GM19239 (cell line): ENCODE measurements at places on chromosomes 16 and 17.

- DNase-seq = no peak
Observed at GRCh38 chr17:21246698-21247097, 6.5 kb downstream of the NATD1 start.

DNA sequence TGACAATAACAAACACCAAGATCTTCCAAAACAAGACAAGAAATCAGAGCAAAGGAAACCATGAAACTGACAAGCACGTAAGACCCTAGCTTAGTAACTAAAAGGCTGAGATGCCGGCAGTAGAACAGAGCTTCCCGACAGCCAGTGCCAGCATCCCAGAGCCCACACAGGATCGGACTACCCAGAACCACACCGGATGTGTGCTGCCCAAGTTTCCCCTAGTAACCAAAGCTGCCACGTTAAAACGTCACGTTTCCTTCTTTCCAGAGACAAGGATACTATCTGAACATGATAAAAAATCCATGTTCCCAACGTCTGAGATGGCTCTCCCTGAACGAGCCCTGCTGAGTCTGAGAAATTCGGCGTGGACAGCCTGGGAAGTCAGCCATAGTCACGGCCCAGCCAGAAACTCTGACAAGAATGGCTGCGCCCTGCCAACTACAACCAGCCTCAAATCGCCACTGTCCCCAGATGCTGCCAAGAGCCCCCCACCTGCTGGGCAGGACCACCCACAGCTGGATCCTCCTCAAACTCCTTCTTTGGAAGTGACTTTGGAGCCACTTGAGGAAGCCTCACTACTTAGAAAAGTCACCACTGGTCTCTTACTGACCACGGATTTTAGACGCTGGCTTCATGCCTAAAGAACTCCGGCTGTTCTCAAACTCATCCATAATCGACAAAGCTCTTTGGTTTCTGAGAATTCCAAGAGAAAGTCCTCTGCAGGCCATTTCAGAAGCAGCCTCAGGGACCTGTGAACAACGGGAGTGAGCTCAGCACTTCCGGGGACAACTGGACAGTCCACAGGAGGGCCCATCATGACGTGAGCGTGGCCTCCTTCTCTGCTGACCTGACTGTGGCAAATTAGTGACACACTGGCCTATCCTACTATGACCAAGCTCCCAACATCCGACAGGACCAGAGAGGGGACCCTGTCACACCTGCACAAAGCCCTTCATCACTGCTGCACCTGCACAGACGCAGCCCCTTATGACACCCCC lies 16.7 kb downstream of the CCDC57 start:
- no peak for DNase-seq

DNA sequence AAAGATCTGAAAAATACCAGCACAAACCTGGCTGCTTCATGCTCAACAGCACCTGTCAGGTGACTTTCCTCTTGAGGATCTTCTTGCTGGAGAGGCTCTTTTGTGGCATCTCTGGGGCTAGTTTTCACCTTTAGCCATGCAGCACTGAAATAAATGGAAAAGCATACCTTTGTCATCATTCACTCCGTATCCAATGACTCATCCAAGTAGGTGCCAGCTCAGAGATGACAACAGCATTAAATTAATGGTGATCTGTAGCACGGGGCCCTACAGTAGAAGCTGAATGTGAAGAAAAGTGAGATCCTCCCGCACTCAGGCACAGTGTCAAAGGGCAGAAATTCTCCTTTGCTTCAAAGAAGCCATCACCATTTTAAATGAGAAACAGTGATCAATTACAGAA lies 32.2 kb downstream of the KIAA0753 start:
- DNase-seq = no peak

DNA sequence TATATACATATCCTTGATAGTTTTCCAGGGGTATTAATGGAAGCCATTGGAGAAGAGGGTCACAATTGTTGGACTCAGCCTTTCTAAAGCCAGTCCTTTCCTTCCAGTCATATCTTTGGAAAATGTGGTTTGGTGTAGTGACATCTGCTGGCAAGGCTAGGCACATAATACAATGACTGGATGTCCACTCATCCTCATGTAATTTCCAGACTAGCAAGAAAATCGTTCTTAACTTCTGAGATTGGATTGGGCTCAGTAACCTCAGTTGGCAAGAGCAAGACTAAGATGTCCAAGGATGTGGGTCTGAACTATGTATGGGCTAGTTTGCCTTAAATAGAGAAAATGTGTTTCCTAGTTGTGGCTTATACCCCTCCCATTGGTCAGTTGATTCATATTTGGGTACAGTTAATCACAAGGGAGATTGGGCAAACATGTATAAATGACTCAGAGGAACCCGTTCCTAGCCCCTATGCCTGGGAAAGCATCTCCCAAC lies 8.7 kb upstream of the KAT7 start:
- no peak for DNase-seq

GRCh38 chr17:80097844-80098691 lies 3.3 kb upstream of the GAA start:
- DNase-seq = no peak

GRCh38 chr16:4015275-4016004 lies 100.8 kb downstream of the ADCY9 start:
- no peak for DNase-seq

GRCh38 chr16:27246439-27246838 lies 22.1 kb downstream of the NSMCE1 start:
- no peak for DNase-seq

- no peak for DNase-seq
Observed at GRCh38 chr17:72832306-72832705, 260.2 kb downstream of the SLC39A11 start.

DNA sequence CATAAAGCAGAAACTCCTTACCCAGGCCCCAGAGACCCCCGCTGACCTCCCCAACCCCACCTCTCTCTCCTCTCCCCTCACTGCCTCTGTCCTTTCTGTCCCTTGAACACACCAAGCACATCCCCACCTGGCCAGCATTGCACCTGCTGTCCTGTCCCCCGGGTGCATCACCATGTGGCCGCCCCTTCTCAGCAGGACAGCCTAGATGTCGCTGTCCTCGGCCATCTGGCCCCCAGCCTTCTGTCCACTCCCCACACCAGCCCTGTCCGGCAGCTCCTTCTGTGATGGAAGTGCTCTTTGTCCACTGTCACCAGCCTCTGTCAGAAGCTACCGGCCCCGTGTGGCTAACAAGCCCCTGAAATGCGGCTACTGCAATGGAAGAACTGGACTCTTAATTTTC lies 12.3 kb upstream of the MPRIP start:
- no peak for DNase-seq

GRCh38 chr16:13307255-13307654 lies 405.9 kb downstream of the SHISA9 start:
- DNase-seq = no peak

- DNase-seq = no peak
Observed at GRCh38 chr17:56624309-56624708, 30.8 kb downstream of the NOG start.

DNA sequence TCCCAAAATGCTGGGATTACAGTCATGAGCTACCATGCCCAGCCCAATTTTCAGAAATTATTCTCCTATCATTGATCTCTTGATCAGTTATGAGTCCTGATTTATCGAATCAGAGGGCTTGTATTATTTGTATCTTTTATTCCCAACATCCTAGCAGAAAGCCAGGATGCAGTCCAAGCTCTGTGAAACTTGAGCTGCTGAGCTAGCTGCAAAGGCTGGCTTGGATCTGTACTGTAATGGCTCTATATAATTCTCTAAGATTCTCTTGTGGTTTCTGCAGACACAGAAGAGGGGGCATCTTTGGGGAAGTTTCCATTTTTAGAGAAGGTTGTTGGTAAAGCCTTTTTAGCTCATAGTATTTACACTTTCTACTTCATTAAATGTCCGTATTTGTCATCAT lies 227.1 kb downstream of the MAP2K4 start:
- DNase-seq = no peak
